ENCODE measurements at places on chromosomes 3 and 15.

GRCh38 chr3:142088522-142088921 lies 60.8 kb downstream of the TFDP2 start:
- no peak for DNase-seq

DNA sequence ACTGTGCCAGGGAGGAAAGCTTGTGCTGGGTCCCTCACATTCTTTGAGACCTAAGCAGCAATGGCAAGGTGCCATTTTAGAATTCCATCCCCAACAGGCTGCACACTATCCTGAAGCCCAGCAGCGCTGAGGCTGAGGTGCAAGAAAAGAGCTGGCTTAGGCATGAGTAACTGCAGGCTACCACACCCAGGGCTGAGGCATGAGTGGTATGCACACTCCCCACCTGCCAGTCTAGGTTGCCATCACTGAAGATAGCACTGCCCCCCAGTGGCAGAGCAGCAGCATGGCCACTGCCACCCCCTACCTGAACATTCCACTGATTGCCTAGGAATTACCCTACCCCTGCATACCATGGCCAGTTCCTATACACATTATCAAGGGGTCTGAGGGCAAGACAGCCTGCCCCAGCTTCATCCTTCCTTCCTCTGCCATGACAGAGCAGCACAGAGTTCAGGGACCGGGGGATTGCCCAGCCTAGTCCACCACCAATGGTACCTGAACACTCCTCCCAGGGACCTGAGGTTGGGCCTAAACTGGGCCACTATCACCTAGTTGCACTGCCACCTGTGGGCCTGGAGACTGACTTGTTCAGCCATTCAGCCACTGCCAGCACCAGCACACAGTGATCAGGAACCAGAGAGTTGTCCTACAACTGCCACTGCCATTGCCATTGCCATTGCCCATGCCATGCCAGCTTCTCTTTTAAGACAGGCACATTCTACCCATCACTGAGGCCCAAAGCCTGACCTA lies 129.8 kb downstream of the SATB1 start:
- no peak for DNase-seq

GRCh38 chr3:37918627-37919026 lies 56.9 kb downstream of the CTDSPL start:
- no peak for DNase-seq

GRCh38 chr3:45915518-45916231 lies 27.6 kb upstream of the CXCR6 start:
- DNase-seq: peak; percentile 58

GRCh38 chr3:78003090-78003489 lies 963.2 kb downstream of the ROBO2 start:
- DNase-seq: no peak

- DNase-seq: no peak
Measured at GRCh38 chr3:86937306-86937791, 53.6 kb downstream of the VGLL3 start.

DNA sequence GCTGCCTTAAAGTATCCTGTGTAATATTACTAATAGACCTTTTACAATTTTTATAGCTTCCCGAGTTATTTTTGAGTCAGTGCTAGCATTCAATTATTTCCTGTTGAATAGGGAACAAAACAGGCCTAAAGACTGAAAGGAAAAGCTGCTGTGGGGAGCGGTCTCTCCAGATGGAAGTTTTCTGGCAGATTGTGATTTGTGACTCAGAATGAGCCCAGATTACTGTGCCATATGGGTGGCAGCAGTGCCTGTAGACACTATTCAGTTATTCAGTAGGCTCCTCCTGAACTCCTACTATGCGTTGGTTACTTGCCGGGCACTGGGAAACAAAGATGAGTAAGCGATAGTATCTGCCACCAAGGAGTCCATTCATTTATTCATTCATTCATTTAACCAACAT lies 211.8 kb downstream of the CHST2 start:
- no peak for DNase-seq

GRCh38 chr3:191528589-191528988 lies 67.6 kb downstream of the PYDC2 start:
- no peak for DNase-seq

DNA sequence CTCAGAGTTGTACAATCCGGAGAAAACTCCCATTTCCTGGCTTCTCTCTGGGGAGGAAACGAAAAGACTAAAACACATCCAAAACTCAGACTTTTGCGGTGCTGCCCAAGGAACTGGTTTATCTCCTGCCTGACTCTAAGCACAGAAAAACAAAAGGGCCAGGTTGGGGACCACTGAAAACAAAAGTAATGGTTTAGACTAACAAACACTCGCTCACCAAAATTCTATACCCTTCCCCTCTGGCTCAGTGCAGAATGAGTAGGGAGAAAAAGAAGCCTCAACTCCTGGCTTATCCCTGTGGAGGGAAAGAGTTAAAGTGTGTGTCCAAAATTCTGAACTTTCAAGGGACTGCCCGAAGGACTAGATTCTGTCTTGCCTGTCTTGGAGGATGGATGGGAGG lies 173.6 kb downstream of the FGF12 start:
- DNase-seq: no peak

DNA sequence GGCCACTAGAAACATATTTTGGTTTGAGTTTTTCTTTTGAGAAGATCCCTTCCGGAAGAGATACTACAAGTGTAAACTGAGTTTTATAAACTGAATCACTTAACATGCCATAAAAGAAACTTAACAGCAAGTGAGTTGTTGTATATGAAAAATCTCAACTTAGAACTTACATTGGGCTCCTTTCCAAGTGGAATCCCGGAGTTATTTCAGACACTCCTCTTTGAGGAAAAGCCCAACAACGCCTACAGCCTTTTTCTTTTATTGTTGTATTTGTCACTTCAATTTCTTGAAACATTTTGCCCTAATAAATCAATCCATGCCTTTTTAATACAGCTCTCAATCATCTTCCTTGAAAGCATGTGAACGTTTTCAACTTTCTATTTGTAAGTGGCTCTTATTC lies 137.3 kb downstream of the FEZF2 start:
- DNase-seq: no peak

DNA sequence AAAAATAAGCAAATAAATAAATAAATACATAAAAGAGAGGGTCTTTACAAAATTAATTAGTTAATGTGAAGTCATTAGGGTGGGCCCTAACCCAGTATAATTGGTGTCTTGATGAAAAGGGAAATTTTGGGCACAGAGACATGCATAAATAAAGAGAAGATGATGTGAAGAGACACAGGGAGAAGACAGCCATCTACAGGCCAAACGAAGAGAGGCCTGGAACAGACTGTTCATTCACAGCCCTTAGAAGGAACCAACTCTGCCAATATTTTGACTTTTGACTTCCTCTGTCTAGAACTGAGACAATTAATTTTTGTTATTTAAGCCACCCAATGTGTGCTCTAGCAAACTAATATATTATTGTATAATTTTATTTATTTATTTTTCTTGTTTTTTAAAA lies 29.6 kb upstream of the SELENOK start:
- no peak for DNase-seq

DNA sequence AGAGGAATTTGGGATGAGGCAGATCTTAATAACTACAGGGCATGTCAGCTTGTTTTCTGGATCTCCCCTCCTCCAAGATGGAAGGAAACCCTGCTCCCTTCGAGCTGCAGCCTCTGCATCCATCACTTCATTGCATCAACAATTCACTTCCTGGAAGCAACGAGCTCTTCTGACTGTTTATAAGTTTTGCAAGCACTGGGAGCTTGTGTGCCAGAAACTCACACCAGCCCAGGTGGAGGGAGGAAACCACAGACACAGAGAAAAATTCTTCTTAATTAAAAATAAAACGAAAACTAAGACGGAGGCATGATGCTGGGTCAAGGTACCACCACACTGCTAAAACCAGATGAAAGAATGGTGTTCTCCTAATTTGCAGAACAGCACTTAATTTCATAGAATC lies 10.6 kb downstream of the LRIG1 start:
- DNase-seq: no peak

DNA sequence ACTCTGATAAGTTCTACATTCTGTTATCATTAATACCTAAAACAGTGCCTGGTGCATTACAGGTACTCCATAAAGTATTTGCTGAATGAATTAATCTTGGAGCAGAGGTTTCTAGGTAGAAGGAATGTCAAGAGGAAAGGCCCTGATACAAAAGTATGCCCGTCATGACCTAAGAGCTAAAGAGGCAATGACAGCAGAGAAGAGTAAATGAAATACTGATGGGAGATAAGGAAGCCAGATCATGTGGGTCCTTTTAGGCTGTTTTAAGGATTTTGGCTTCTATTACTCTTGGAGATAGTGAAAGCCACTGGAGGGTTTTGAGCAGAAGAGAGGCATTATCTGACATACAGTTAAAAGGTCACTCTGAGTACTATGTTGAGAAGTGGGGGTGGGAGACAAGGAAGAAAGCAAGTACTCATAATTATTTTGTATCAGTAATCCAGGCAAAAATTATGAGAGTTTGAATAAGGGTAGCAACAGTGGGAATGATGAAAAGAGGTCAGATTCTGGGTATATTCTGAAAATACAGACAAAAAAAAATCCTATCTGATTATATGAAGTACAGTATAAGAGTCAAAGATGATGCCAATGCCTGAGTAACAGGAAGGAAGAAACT lies 48.3 kb downstream of the DENND4A start:
- no peak for DNase-seq

GRCh38 chr3:141392897-141393734 lies 24.8 kb downstream of the ZBTB38 start:
- no peak for DNase-seq

GRCh38 chr15:57685306-57686095 lies 21.0 kb upstream of the POLR2M start:
- no peak for DNase-seq

DNA sequence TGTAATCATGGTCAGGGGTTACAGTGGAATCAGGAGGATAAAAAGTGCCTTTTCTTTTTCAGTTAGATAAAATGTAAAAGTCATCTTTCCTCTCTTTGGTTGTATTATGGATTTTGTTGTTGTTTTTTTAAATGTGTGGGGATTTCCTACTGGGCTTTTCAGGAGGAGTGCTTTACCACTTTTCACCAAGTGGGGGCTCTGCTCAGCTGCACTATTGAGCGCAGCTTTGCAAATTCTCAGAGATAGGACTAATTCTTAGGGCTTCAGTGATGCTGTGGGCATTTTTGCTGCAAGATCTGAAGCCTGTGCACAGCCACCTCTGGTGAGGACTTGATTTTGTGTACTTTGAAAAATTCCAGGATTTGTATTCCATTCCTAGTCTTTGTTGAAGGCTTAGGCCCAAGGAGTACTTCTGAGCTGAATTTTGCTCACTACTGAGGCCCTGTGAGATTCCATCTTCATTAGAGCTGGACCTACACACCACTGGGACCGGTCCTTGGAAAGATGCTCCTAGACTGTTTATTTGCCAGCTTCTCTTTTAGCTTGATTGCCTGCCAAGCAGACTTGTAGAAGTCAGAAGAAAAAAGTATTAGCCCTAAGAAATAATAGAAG lies 7.5 kb downstream of the GNB5 start:
- DNase-seq: no peak

DNA sequence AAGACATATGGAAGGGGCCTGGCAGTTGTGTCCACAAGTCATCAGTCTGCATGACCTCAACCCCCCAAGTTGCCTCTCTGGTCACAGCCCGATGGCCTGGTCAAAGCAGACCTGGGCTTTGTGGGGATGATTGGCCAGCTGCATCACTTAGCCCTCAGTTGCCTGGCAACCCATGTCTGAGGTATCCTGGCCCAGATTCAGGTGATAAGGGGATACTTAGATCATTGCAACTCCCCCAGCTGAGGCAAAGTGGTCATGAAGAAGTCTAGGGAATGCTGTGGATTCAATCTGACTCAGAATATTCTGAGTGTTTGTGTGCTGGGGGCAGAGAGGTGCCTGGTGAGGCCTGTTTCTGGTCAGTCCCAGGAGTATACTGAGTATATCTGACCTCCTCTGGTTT lies 5.0 kb downstream of the GPR156 start:
- no peak for DNase-seq

GRCh38 chr15:28114721-28115622 lies 15.9 kb upstream of the OCA2 start:
- no peak for DNase-seq

DNA sequence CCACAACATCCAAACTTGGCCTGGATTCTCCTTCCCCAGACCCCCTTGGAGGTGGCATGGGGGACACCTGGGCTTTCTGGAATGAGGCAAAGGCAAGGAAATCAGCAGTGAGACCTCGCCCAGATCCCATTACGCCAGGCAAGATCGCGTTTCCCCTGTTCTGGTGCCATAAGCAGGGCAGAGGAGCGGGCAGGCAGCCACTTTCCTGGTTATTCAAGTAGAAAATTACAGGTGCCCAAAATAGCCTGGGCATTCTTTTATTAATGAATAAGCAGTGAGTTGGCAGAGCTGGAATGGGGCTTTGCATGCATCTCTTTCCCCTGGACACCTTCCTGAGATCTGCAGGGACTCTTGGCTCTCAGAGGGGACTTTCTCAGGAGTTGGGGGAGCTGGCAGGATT lies 31.5 kb upstream of the FAM107A start:
- DNase-seq: no peak

- no peak for DNase-seq
Measured at GRCh38 chr3:132317229-132317948, at the start of gene ACP3. Gene ACP3, plus strand, starts transcription at chr3:132317407. Its CDS starts 50 bp downstream, at chr3:132317457.

GRCh38 chr3:51242939-51243338 lies 142.2 kb upstream of the MANF start:
- DNase-seq: no peak

DNA sequence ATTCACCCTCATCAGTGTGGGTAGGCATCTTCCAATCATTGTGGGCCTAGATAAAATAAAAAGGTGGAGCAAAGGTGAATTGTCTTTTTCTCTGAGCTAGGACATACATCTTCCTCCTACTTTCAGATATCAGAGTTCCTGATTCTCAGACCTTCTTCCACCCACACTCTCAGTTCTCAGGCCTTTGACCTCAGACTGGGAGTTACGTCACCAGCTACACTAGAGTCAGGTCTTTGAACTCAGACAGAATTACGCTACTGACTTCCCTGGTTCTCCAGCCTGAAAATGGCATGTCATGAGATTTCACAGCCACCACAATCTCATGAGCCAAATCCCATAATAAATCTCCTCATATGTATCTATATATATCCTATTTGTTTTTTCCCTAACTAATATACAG lies 39.0 kb downstream of the STRIT1 start:
- DNase-seq: no peak

DNA sequence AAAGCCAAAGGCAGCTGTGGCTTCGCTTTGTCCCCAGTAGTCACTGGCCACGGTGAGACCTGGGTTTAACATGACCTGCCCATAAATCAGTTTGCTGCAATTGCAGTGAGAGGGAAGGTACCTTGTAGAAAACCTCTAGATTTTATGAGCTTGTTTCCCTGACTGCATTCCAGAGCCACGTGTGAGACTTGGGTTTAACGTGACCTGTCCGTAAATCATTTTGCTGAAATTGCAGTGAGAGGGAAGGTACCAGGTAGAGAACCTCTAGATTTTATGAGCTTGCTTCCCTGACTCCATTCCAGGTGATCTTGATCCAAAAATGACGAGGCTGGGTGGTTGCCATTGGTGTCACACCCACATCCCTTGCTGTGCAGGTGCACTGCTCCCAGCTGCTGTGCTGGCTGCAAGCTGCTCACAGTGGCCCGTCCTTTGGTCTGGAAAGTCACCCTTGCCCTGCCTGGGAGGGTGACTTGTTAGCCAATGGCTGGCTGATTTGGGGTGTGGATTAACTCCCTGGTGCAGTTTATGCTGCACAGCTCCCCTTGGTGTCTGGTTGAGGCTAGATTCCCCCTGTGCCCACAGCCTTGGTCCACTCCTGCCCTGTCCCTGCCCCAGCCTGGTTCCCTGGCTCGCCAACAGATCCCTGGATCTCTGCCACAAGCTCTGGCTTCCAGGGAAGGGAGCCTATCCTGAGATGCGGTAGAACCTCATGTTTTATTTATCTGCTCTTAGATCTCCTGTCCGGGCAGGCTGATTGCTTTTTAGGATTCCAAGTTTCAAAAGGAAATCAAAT lies 192.7 kb upstream of the CTDSPL start:
- no peak for DNase-seq
